WTC11 (cell line): ENCODE measurements at places on chromosomes 7 and 10.

- no peak for DNase-seq
These were observed 25.8 kb downstream of the TMEM254 start for GRCh38 chr10:80104066-80104926.

DNA sequence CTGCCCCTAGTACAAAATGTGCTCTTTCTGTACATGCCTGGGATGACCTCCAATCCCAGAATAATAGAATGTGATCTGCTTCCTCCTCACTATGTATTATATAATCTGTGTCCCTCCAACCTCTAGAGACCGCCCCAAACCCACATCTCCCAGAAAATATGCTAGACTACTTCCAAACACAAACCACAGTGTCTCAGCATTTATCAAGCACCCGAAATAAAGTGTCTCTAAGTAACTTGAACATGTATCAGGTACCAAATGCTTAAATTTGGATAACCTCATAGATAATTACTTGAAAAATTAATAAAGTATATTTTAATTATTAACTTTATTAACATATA, 16.1 kb downstream of the LYZL1 start:
- no peak for DNase-seq

- DNase-seq = no peak
These were observed 371.9 kb upstream of the CHRM2 start for GRCh38 chr7:136496551-136496950.

- DNase-seq = no peak
These were observed 85.5 kb upstream of the GDF10 start for GRCh38 chr10:47214520-47214919.

- DNase-seq = no peak
These were observed 12.0 kb upstream of the RHOBTB1 start for GRCh38 chr10:60955957-60956425.

DNA sequence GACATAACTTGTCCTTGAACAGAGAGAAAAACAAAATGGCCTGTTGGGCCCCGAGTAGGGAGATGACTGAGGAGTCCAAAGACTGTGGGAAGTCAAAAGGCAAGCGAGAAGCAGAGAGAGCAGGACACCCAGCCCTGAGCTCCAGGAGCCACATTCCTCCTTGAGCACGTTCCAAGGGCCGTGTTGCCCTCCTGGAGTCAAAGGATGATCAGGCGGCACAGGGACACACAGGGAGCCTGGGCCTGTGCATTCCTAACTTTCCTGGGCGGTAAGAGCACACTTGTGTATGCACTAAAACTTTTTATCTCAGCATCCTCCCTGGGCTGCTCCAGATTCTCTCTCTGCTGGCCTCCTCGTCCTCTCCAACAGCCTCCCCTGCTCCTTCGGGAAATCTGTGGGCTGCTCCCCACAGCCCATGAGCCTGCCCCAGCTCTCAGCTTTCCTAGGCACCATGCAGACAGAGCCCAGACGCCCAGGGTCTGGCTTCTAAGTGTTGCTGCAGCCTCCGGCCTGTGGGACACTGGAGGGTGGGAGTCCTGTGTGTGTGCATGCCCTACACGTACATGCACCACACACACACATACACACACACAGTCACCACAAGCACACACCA, 281.8 kb downstream of the POU6F2 start:
- peak; percentile 21 for DNase-seq

DNA sequence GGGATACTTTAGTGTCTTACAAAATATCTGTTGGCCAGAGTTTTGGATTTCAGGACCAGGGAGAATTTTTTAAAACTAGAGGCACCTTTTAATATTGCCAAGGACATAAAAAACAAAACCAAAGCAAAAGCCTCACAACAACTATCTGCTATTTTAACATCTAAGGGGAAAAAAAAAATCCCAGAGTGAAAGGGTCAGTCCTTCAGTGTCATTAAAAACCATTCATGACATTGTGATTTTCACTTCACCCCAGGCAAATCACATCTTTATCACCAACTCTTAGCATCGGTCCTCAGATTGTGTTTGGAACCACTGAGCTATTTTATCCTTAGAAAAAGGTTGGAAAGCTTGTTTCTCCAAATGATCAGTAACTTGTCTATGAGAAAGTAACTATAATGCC, 10.7 kb downstream of the CEP41 start:
- DNase-seq = no peak
